Activated CD4-positive, alpha-beta T cell treated with anti-CD3 and anti-CD28 coated beads for 4 hours (primary cell): ENCODE measurements at places on chromosomes 11 and 22.

- no peak for DNase-seq
Measured at GRCh38 chr11:9617940-9618339, 44.5 kb downstream of the WEE1 start.

- no peak for DNase-seq
Measured at GRCh38 chr22:21694795-21695429, 29.1 kb downstream of the PPIL2 start.

- no peak for DNase-seq
Measured at GRCh38 chr11:79026803-79027445, 413.9 kb downstream of the TENM4 start.

GRCh38 chr11:96272529-96273222 is 70.3 kb downstream of the MAML2 start:
- no peak for DNase-seq

DNA sequence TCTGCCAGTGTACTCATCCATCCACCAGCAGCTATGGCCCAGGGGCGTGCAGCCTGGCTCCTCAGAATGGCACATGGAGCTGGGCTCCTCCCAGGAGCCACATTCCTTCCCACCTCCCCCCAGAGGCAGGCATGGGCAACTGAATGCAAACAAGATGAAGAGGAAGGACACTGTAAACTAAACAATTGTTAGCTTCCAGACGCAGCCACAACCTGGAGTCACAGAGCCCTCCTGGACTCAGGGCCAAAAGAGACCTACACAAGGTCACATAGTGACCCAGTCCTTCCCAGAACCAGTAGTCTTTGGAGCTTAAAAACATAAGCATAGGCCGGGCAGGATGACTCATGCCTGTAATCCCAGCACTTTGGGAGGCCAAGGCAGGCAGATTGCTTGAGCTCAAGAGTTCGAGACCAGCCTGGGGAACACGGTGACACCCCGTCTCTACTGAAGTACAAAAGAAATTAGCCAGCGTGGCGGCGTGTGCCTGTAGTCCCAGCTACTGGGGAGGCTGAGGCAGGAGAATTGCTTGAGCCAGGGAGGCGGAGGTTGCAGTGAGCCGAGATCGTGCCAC is 30.7 kb upstream of the CLDN5 start:
- DNase-seq, result no peak

- DNase-seq, result no peak
Measured at GRCh38 chr11:90705661-90706060, 482.8 kb upstream of the CHORDC1 start.

GRCh38 chr11:102564110-102564509 is 33.6 kb upstream of the MMP7 start:
- no peak for DNase-seq

GRCh38 chr11:7904917-7905316 is 26.2 kb downstream of the OR10A6 start:
- no peak for DNase-seq

DNA sequence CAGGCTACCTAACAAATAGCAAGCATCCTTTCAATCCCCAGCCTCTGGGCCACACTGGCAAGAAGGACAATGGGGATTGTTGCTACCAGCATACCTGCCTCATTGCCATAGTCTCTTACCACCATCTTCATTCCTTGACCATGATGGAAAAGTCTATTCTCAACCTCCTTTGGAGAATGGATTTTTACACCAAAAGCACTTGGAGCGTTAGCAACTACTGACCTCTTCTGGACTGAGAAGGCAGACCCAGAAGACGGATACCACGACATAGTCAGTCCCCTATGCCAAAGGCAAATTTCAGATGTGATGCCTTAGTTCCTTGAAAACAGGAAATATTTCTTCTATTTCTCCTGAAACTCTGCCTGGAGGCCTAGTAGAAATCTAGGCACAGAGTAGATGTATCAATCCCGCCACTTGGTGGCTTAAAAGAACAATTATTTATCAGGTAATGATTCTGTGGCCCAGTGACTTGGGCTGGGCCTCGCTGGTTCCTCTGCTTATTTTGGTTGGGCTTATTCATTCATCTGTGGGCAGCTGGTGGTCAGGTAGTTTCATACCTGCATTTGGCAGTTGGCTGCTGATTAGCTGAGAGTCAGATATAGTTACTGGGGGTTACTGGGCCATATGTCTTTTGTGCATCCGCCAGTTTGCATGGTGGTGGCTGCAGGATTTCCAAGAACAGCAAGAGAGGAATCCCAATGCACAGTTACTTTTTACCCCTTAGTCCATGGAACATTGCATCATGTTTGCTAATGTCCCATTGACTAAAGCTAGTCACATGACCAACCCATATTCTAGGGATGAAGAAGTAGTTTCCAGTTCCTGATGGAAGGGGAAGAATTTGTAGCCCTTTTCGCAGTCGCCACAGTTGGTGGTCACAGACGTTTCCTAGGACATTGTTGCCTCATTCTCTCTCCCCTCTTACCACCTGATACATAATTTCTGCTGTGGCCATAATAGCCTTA is 75.2 kb downstream of the DHCR7 start:
- DNase-seq, result no peak

DNA sequence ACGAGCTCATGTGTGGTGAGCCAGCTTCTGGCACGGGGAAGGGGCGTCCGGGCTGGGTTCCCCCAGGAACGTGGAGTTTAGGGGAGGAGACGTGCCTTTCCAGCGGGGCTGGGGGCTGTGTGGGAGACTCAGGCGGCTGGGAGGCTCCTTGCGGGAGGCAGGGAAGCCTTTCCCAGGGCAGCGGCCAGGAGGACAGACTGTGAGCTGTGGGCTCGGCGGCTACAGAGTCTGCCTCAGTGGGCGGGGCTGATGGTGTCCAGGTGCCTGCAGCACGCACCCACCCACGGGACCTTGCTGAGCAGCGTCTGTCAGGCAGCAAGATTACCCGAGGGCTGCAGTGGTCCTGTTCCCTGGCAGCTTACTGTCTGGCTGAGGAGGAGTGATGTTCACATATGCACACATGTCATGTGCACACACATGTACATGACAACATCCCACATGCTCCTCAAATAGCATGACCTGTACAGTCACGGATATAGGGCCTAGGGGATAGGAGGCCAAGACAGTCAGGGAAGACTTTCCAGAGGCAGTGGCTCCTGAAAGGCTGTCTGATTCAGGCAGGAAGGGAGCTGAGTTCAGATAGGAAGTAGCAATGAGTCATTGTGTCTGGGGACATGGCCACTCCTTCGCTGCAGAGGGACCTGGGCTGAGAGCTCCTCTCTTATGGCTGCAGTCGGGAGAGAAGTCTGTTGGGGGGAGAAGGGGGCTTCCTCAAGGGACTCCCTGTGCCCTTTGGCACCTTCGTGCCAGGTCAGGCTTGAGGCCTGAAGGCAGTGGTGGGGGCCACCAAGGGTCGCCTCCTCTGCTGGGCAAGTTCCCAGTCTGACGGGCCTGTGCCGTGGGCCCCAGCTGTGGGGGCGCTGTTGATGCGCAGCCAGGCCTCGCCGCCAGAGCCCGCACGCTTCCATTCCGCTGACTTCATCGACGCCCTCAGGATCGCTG is 23.3 kb upstream of the PPP6R3 start:
- no peak for DNase-seq

DNA sequence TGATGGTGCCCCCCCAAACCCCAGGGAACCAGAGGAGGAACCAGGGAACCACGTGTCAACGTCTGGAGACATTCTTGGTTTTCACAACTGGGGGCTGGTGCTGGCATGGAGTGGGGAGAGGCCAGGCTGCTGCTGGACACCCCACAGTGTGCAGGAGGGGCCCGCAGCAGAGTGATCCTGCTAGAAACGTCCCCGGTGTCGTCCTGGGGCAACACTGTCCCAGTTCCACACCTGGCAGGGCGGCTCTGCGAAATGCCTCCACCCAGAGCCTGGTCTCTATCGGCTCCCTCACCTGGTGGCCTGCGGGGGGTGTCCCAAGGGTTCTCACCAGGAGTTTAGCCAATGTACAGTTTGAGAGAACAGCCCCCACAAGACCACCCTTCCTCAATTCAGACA is 226.3 kb downstream of the CTTN start:
- no peak for DNase-seq

- DNase-seq, result no peak
Measured at GRCh38 chr11:46808799-46809431, 37.2 kb downstream of the CKAP5 start.

DNA sequence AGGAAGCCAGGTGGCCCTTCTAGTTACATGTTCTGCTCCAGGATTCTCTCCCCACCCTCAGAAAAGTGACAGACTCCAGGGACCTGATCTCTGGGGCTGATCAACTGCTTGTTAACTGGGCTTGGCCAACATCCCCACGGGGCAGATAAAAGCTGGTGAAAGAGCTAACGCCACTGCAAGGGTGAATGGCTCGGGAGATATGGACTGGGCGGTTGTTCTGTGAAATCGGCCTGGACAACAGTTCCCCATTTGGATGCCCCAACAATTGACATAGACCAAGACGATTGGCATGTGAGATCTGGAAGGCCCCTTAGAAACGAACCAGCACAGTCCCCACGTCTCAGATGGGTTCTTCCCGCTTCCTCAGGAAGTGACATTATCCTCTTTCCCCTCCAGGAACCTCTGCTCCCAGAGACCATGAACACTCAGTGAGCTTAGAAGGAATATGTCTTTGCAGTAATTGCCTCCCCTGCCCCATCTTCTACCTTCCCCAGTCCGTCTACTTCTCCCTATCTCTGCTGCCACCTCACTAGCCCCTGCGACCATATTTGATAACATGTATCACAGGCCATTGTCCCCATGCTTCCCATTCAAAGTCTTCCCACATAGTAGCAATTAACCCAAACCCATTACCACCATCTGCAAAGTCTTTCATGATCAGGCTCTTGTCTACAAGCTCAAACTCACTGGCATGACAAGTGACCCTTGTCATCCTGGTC is 5.6 kb upstream of the PRG2 start:
- DNase-seq, result no peak

DNA sequence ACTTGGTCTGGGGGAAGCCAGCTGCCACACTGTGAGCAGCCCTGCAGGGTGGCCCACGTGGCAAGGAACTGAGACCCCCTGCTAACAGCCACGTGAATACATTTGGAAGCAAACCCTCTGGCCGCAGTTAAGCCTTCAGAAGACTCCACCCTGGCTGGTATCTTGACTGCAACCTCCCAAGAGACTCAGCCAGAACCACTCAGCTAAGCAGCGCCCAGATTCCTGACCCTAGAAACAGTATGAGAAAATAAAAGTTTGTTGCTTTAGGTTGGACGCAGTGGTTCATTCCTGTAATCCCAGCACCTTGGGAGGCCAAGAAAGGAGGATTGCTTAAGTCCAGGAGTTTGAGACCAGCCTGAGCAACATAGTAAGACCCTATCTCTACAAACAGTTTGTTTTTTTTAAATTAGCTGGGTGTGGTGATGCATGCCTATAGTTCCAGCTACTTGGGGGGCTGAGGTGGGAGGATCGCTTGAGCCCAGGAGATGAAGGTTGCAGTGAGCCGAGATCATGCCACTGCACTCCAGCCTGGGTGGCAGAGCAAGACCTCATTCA is 8.7 kb downstream of the ZMAT5 start:
- no peak for DNase-seq

DNA sequence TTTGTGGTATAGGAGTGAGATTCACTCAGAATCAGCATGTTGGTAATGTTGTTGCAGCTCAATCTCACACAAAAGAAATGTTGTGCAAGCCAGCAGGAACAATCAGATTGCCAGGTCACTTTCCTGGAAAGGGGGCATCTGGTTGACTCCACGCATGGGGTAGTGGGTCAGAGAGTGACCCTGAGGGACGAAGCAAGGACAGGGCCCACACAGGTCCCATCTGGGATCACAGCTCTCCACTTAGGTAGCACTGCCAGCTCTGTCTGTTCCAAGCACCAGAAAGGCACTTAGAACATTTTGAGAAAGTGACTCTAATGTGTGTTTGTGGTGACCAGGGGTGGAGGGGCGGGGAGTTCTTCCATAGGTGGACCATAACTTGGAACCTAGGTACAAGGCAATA is 109.5 kb downstream of the RASSF10 start:
- DNase-seq, result no peak

DNA sequence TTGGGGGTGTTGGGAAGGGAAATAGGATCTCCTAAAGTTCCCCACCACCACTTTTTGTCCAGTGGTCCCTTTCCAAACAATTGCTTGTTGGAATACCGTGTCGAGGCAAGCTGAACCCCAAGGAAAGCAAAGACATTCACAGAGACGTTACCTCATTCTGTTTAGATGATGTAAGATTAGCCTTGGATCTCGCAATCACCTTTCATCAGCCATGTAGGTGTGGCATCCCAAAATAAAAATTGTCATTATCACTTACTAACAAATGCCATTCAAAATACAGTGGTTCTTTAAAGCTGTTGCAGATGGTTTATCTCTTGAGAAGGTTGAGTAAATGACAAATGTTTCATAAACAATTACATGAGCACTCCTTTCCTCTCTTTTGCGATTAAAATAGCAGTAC is 86.5 kb upstream of the SLC25A18 start:
- no peak for DNase-seq

DNA sequence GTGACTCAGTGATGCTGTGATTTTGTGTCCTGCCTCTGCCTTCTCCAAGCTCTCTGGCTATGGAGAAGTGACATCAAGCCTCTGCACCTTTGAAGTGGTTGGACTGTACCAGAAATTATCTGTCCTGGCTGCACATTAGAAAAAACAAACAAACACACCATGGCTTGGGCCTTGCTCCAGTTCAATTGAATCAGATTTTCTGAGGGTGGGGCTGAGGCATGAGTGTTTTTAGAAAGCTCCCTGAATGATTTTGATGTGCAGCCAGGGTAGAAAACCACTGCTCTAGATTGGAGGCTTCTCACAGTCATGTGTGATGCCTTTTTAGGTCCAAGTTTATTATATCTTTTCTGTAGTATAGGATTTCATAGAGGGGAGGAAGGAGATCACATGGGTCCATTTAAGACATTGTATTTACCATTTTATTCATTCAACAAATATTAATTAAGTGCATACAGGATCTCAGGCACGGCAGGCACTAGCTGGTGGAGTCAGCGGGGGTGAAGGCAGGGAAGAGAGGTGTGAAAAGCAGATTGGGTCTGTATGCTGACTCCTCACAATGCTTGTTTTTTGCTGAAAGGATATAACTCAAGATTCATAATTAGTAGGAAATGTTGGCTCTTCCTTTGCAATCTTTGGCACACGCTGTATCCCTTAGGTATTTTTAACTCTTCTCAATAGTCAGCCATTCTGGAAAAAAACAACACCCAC is 7.1 kb upstream of the VSTM5 start:
- no peak for DNase-seq

GRCh38 chr11:1030086-1030485 is 6.4 kb downstream of the MUC6 start:
- DNase-seq, result no peak

DNA sequence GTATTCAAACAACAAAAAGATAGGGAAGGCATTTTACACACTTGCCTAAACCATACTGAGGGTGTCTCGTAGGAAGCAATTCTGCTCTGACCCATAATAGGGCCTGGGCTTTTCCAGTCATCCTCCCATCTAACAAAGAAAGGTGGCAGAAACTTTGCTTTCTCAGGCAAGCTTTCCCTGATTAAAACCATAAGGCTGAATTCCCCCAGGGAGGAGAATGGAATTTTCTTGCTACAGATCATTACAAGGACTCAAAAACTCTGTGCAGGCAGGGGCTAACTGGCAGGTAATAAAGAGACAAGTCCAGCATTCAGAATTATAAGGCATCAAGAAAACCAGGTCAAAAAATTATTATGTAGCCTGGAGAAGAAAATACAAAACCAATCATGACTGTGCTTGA is 90.4 kb downstream of the RBFOX2 start:
- DNase-seq, result no peak

- DNase-seq, result no peak
Measured at GRCh38 chr11:27558401-27558800, 51.8 kb upstream of the LIN7C start.
